ENCODE measurements at places on chromosomes 4 and X. TPM values are rescaled to one million over a fixed set of nuclear protein-coding genes. Genes with fewer than 3 reads are reported as not detected.

- H3K4me3 ChIP-seq: no peak overlapping the region
- peaks cover 4% of the 10 kb centered on the region for H3K4me1 ChIP-seq
- H3K27ac ChIP-seq: no peak overlapping the region
- H3K36me3 ChIP-seq: no peaks in the 10 kb centered on the region
- no peaks in the 10 kb centered on the region for H3K27me3 ChIP-seq
Observed at GRCh38 chr4:163548481-163549243, 54.2 kb downstream of the TMA16 start.

DNA sequence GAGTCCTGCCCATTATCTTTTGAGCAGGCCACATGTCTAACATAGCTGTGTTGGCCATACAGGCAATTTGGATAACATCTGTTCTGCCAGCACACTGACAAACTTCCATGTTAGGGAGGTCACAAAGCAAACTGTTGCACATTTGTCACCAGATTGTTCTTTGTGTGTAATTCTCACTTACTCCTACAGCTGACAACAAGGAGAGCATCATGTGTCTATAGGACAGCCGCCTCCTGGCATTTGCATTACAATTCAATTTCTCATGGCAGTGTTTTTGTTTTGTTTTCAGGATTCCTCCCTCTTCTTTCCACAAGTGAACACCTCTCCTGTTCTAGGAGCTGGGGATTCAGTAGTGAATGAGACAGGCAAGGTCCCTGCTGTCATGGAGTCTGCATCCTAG is 94.3 kb upstream of the LEF1 start:
- H3K27me3 ChIP-seq: no peaks in the 10 kb centered on the region
- no peak for DNase-seq
- H3K27ac ChIP-seq: no peak overlapping the region
- H3K4me1 ChIP-seq: no peaks in the 10 kb centered on the region

DNA sequence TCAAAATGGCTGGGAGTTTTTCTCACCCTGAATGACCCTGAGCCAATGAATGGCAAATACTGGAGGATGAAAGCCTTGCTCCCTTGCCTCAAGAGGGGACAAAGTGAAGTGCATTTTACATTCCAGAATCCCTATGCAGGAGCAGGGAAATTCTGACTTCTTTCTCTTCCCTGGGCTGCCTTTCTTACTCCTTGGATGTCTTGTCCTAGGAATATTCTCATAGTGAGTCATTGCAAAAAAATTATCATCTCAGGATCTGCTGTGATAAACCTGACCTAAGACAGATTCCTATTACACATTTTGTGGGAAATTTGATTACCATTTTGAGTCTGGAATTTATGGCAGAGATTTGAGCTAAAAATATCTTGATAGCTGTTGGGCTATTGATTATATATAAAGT is 199.9 kb downstream of the TMA16 start:
- H3K27me3 ChIP-seq: no peaks in the 10 kb centered on the region
- no peak overlapping the region for H3K27ac ChIP-seq
- no peak for DNase-seq
- H3K4me3 ChIP-seq: no peak overlapping the region
- no peaks in the 10 kb centered on the region for H3K36me3 ChIP-seq
- H3K4me1 ChIP-seq: no peaks in the 10 kb centered on the region

- peaks cover 7% of the 10 kb centered on the region for H3K4me1 ChIP-seq
- no peaks in the 10 kb centered on the region for H3K27me3 ChIP-seq
- DNase-seq: no peak
Observed at GRCh38 chrX:69616457-69617203, 717 bp downstream of the EDA start.

GRCh38 chr4:169135776-169136175 is 125.7 kb upstream of the CBR4 start:
- DNase-seq: no peak
- no peaks in the 10 kb centered on the region for H3K36me3 ChIP-seq
- no peaks in the 10 kb centered on the region for H3K4me1 ChIP-seq
- no peak overlapping the region for H3K27ac ChIP-seq

- DNase-seq: no peak
- no peaks in the 10 kb centered on the region for H3K4me1 ChIP-seq
- no peaks in the 10 kb centered on the region for H3K27me3 ChIP-seq
- H3K36me3 ChIP-seq: no peaks in the 10 kb centered on the region
- no peak overlapping the region for H3K4me3 ChIP-seq
Observed at GRCh38 chrX:109199726-109200125, 282.2 kb downstream of the GUCY2F start.

- no peak overlapping the region for H3K4me3 ChIP-seq
- no peaks in the 10 kb centered on the region for H3K27me3 ChIP-seq
- no peaks in the 10 kb centered on the region for H3K36me3 ChIP-seq
- no peak overlapping the region for H3K27ac ChIP-seq
Observed at GRCh38 chrX:134732676-134733075, 74.4 kb upstream of the PLAC1 start.

Gene ADAM29
- total RNA-seq: not detected

Gene SULT1E1
- total RNA-seq: not detected

Gene NRK
- not detected for total RNA-seq
